ENCODE measurements at places on chromosomes 1 and 21.

- no peak for DNase-seq
These were observed 26.1 kb downstream of the RGS4 start for GRCh38 chr1:163095213-163095612.

GRCh38 chr1:2373551-2374251 is 17.7 kb downstream of the MORN1 start:
- no peak for DNase-seq

DNA sequence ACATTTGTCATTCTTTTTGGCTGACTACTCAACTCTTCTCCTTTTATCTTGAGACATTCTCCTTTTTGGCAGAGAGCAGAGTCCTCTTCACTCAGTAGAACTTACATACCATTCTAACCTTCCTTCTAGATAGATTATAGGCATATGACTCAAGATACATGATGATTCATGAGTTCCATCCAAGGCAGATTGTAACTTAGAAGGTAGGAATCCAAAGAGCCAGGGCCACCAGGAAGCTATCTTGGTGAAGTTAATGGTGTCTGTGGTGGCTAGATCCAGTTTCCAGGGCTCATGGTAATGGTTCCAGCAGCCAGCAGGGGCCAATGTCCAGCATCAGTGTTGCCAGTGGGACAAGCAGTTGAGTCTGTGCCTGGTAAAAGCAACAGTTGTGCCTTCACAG is 76.1 kb upstream of the KIAA0040 start:
- DNase-seq = no peak

DNA sequence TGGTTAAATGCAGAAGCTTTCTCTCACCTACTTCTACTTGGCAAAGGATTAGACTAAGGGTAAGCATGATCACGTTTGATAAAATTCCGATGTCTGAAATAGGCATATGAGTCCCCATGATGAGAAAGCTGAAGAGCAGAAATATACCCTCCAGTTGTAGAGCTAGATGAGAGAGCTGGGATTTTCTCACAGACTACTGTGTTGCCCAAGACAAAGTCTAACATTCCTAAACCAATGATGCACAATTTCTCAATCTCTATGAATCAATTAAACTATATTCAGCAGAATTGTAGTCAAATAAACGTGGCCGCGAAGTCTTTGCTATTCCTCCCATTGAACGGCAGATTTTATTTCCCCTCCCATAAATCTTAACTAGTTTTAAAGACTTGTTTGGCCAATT is 699.2 kb downstream of the KCNT2 start:
- no peak for DNase-seq

DNA sequence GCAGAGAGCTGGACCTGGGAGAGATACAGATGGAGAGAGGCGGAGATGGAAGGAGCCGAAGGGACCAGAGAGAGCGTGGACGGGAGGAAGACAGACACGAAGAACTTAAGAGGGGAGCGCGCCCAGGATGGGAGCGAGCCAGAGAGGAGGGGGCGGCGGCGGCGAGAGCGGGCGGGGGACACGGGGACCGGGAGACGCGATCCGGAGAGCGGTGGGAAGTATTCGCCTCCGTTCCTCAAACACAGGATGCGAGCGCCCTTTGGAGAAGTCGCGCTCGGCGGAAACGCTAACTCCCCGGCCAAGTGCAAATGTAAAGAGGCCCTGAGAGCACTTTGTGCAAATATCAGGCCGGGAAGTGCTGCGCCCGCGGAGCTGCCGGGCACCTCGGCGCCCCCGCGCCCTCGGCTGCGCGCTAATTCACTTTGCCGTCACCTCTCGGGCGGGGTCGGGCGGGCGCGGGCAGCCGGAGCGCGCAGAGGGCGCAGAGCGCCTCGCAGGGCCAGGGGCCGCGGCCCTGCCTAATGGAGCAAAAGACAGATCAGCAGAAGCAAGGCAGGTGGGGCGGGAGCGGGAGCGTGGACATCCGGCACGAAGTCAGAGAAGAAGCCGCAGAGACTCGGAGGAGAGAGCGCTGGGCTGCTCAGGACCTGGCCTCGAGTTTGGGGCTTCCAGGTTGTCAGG is 281.2 kb downstream of the RRAGC start:
- no peak for DNase-seq

DNA sequence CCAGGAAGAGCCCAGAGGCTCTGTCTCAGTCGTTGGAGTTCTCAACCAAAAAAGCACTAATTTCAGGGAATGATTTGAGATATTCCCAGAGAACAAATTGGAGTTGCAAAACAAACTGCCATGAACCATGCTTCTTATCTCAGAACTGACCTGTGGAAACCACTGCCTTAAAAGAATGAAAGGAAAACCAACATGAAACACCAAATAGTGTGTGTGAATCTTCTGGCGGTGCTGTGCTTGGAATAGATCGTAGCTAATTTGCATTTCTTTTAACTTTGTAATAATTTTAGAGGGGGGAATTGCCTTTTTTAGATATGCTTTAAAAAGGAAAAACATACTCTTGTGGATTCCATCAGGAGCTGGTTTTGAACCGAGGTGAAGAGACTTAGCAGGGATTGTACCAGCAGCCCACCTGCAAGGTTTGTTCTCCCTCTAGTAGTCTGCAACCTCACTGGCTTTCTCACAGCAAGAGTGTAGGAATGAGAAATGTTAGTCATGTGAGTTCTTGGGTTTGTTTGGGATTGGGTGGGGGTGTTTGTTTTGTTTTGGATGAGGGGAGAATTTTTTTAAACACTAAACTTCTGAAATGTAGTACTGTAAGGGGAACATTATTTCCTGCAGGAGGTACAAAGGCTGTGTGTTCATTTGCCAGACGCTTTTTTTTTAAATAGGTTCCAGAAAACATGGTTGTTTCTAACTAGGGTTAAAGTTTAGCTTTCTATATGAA is 45.7 kb upstream of the ANGPTL1 start:
- DNase-seq = no peak

DNA sequence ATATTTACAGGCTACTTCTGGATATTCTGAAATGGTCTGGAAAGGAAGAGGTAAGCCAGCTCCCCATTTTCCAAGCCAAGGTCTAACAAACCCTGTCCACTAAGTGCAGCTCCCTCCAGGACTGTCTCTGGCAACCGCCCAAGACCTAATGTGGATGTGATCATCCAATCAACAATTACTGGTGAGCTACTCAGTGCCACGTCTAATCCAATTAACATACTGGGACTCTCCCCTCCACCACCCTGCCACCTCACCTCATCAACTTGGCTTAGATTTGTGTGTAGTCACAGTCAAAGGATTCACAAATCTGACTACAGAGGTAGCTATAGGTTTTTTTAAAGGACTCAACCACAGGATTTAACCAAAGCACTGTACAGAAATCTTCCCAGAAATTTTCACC is 25.4 kb upstream of the S100A7 start:
- DNase-seq = no peak

DNA sequence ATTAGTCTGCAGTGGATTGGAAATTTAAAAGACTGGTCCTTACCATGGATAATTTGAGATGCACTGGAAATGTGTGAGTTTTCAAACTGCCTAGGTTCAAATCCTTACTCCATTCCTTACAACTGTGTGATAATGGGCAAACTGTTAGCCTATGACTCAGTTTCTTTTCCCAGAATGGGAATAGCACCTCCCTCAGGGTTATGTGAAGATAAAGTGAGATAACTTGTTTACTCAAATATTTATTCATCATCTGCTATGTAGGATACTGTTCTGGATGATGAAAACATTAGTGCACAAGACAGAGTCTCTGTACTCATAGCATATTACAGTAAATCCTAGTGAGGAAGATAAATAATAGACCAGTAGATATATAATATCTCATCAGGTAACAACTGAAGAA is 28.6 kb downstream of the LRIG2 start:
- no peak for DNase-seq

DNA sequence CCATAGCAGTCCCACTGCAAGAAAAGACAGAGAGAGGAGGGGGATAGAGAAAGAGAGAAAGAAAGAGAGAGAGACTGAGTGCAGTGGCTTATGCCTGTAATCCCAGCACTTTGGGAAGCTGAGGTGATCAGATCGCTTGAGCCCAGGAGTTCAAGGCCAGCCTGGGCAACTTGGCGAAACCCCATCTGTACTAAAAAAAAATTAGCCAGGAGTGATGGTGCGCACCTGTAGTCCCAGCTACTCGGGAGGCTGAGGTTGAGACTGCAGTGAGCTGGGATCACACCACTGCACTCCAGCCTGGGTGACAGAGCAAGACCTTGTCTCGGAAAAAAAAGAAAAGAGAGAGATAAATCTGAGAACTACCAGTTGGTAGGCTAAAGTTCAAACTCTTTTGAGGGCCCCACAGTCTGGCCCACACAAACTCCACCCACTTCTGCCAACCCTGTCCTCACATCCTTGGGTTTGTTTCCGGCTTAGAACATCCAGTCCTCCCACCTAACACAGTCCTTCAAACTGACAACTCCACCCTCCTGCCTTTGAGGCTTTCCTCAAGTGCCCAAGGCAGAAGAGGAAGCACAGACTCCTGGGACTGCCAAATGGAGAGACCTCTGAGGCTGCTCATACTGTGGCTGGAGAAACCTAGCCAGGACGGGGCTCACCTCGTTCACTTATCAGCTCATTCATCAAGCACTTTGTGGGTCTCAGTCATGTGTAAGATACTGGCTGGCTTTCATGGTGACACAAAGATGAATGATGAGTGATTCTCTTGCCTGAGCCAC is 20.1 kb downstream of the TFAP2E start:
- DNase-seq = no peak

GRCh38 chr1:186063091-186063657 is 311.9 kb downstream of the TPR start:
- no peak for DNase-seq

All from RCC 7860 (cell line).